Fibroblast of skin of scalp (primary cell): ENCODE measurements at places on chromosomes 7 and 10.

GRCh38 chr10:121668314-121669027, 70.2 kb upstream of the FGFR2 start:
- peak; percentile 22 for DNase-seq

- DNase-seq = no peak
Observed at GRCh38 chr7:107938456-107939250, 47.7 kb downstream of the DLD start.

GRCh38 chr10:12549297-12549696, 199.9 kb downstream of the CAMK1D start:
- no peak for DNase-seq

- DNase-seq = peak; percentile 80
Observed at GRCh38 chr10:75400771-75401568, 594 bp downstream of the ZNF503 start.
